Amygdala (tissue), 56 donors: ENCODE measurements at places on chromosomes 2 and 18.

DNA sequence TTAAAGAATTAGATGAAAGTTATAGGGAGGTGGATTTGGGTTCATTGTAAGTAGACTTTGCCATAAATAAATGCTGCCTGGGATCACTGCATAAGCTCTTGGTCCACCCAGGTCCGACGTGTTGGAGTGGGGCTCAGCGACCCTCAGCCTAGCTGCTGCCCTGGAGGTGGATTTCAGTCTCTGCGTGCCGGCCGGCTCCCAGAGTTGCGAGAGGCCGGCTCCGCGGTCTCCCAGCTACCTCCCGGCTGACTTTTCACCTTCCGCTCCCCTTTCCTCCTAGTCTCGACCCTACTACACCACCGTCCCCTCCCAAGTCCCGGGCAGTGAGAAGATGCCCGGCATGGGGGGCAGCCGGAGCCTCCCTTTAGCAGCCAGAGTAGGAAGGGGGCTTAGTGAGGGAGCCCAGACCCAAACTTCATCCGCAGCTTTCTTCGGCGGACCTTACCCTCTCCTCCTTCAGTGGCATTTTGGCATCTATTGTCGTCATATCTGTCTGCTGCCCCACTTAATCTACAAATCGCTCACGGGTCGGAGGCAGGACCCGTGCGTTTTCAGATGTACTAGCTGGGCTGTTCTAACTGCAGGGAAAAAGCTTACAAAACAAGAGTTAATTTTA is 8.1 kb downstream of the EMX1 start:
- DNase-seq: no peak

DNA sequence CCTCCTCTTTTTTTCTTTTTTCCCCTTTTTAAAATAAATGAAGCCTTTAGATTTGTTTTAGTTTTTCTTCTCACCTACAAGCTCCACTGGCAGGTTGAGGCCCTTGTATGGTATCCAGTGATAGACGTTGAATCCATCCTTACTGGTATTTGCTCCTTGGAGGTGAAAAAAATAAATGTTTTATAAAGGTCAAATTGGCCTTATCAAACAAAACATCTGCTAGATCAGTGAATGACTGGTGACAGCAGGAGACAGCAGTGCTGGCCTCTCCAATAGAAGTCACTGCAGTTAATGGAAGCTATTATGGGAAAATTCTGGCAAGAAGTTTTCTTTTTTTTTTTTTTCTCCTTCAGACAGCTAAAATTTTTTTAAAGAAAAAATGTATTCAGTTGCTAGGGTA is 12.6 kb upstream of the SP9 start:
- no peak for DNase-seq

DNA sequence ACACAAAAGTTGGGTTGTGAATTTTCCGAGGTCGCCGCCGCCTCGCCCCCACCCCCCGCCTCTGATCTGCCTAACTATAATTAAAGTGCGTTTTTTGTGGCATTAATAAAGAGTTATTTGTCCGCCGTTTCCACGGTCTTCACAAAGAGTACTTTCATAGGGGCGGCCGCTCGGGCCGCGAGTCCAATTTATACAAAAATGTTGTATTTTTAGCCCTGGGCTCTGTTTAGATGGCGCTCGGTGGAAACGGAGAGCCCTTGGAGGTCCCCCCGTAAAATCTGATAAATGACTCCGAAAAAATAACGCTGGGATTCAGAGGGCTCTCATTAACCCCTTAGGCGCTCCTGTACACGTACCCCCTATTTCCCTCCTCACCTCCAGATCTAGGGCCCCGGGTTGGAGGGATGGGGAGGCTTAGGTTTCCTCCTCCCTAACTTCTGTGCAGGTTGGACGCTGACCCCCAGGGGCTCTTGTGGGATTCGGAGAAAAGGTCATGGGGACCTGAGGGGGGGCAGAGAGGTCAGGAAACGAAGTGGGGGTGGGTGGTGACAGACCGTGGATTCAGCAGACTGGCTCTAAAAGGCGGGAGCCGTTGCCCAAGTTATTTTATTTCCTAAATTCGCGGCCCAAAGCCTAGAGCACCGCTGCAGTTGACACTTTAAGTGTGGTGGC is 1.9 kb downstream of the CYP26B1 start:
- DNase-seq: no peak

- DNase-seq: no peak
These were observed 18.0 kb downstream of the SFXN5 start for GRCh38 chr2:73053316-73054114.

DNA sequence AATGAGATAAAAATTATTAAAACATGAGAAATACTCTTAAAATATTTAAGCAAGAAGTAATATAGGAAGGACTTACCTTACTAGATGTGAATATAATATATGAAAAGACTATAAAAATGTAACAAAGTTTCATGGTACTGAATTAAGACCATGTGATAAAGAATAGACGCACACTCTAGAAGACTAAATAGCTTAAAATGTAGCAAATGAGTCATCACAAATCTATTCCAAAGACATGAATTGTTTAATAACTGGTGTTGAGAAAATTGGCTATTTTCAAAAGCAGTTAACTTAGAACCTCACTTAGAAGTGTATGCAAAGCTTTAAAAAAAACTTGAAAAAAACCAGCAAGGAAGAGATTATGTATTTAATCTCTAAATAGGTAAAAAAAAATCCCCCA is 64.1 kb downstream of the POLE4 start:
- no peak for DNase-seq

- DNase-seq: no peak
These were observed 311.4 kb upstream of the UBE2E3 start for GRCh38 chr2:180669016-180669415.

GRCh38 chr2:233350708-233351107 is 3.6 kb upstream of the DGKD start:
- DNase-seq: no peak

DNA sequence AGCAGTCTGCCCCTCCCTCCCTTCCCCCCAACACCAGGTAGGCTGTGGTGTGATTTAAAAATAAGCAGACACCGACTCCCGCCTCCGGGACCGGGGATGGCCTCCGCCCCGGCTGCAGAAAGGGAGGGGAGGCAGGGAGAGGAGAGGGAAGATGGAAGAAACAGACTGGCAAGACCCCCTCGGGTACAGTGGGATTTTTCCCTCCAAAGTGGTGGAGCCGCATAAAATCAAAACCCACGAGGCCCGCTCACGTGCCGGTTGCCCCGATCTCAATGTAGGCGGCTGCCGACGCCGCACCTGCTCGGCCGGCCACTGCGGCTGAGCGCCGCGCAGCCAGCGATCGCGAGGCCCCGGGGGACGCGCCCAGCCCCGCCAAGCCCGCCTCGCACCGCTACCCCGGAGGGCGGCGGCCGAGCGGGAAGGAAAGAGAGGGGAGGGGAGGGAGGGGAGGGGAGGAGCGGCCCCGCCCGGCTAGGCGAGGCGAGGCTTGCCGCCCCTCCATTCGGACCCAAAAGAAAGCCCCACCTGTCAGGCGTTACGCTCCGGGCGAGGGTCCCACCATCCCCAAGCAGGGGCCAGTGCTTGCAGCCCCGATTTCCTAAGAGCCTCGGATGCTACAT is 811 bp downstream of the ADD2 start:
- no peak for DNase-seq

DNA sequence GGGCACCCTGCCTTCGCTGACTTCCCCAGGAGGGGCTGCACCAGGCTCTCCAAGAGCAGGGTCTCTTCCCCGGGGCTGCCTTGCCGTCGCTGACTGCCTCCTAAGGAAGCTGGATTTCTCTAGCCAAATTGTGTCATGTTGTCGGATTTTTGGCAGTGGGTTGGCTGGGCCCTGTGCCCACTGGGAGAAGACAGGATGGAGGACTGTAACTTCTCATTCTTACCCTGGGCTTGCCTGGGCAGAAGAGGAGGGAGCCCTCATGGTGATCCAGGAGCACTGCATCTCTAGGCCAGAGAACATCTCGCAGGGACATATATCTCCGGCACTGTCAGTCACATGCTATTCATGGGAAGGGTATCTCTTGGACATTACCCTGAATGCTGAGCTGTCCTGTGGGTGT is 6.3 kb downstream of the MYO7B start:
- no peak for DNase-seq

GRCh38 chr18:62531078-62531477 is 8.3 kb downstream of the ZCCHC2 start:
- no peak for DNase-seq

DNA sequence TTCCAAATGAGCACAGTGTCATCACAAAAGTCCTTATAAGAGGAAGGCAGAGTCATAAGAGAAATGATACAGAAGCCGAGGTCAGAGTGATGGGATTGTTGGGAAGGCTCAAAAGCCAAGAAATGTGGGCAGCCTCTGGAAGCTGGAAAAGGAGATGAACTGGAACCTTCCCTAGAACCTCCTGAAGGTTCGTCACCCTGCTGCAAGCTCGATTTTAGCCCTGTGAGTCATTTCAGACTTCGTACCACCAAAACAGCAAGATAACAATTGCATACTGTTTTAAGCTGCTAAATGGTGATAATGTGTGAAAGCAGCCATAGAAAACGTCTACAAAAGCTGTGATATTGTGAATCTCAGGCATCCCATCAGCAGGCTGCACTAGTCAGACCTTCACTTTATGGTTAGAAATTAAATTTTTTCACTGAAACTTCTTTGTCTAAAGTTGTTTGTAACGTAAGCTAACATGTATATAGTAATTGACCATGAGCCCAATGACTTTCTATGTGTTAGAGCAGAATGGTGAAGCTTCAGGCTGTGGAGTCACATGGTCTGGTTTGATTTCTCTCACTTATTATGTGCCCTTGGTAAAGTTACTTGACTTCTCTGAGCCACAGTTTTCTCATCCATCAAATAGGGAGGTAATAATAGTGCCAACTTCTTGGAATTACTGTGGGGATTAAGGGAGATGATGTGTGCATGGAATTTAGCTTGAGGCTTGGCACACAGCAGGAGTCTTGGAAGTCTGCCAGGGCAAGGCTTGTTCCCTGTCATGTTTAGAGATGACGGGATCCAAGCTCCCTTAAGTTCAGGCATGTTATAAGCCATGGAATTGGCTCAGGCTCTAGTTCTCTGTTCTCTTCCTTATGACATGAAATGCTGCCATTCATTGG is 132.0 kb upstream of the CCDC195 start:
- no peak for DNase-seq

GRCh38 chr2:217625557-217626169 is 377.1 kb downstream of the TNS1 start:
- no peak for DNase-seq

DNA sequence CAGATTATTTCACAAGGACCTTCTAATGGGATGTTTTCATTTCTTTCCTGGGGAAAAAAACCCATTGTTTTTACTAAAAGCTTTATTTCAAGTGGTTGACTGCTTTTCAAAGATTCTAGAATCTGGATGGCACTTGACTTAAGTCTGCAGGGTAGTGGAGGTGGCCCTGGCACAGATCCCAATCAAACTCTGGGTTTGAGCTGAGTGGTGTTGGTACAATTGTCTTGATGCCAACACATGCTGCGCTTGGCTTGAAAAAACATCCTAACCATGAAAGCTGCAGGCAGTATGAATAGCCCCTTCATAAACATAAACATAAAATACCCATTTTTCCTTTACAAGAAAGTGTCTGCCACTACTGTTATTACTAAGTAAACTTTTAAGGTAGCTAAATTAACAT is 3.6 kb downstream of the PAPOLG start:
- no peak for DNase-seq

DNA sequence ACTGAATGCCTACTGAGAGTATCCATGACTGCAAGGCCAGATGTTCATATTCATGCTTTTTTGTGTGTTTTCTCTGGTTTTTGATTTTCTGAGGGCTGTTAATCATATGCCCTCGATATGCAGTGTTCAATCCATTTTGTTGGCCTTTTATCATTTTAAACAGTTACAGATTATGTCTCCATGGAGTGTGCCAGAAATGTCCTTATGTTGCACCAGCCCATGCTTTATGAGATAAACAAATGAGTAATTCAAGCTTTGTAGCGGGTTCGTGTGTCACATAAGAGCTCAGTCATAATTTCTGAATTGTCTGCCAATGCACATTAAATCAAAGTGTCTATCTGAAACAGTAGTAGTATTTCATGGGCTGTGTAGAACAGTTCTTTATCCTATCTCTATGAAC is 583.0 kb downstream of the THSD7B start:
- DNase-seq: no peak

GRCh38 chr2:85134896-85135659 is 1.9 kb downstream of the TCF7L1 start:
- no peak for DNase-seq

- DNase-seq: no peak
These were observed 3.4 kb downstream of the DIPK1C start for GRCh38 chr18:74453642-74454198.

GRCh38 chr18:5973099-5973498 is 77.8 kb upstream of the TMEM200C start:
- no peak for DNase-seq

GRCh38 chr2:181779288-181780021 is 99.1 kb upstream of the NEUROD1 start:
- DNase-seq: no peak

- no peak for DNase-seq
These were observed 51.2 kb downstream of the SFXN5 start for GRCh38 chr2:73020306-73020656.

DNA sequence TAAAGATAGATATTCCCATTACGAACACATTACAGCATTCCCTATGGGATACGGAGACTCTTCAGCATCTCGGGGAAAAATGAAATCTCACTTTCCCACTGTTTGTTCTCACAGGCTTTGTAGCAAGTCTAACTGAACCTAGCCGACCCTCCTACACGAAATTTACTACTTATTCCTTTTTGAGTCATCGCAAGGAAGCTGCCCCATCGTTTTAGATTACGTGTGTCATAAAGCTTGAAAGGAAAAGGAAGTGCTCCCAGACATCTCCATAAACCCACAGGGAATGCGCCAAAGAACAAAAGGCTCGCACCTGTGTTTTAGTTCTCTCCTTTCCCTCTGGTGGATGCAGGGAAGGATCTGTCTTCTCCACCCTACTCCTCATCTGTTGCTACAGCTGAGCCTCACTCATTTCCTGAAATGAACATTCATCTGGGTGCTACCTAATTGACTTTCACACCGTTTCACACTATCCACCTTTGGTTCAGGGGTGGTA is 76.2 kb upstream of the STK39 start:
- no peak for DNase-seq

- DNase-seq: no peak
These were observed 253.2 kb downstream of the NEDD4L start for GRCh38 chr18:58297198-58297597.

DNA sequence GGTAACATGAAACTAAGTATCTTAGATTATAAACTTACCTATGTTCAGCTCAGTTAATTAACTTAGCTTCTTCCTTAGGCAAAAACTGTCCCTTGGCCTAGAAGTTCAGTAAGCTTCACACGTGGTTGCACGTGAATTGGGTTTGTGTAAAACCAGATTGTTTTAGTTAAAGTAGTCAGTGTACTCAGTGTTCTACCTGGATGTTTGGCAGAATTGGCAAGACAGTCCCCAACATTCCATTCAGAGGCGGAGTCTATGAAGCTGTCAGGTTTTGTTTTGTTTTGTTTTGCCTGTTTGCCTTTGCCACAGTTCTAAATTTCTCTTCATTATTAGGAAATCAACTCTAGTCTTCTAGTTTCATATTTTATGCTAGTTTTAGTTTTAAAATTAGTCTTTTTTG is 105.3 kb upstream of the ZEB2 start:
- DNase-seq: no peak

GRCh38 chr2:74895001-74895400 is 61.1 kb downstream of the HK2 start:
- DNase-seq: no peak

- no peak for DNase-seq
These were observed 109.2 kb upstream of the RAB12 start for GRCh38 chr18:8499810-8500675.
